ENCODE measurements at places on chromosomes 12 and 14. TPM values are rescaled to one million over a fixed set of nuclear protein-coding genes. Genes with fewer than 3 reads are reported as not detected.
A peak's percentile ranks its signal among the peaks of the same experiment; 100 is the strongest.

Gene A2M
- 0.33 TPM for total RNA-seq

Gene TUBA1A
- 482 TPM for total RNA-seq

Gene CCDC38
- 0.04 TPM for total RNA-seq

- H3K27me3 ChIP-seq = no peaks in the 10 kb centered on the region
- 0 out of 2 replicates have a peak overlapping the region, but pooled peaks have one; percentile 97 for H3K4me3 ChIP-seq
- H3K27ac ChIP-seq = no peak overlapping the region
- no peak for DNase-seq
Measured at GRCh38 chr14:53149668-53150316, 3.3 kb downstream of the DDHD1 start.

- H3K4me3 ChIP-seq = no peak overlapping the region
- H3K4me1 ChIP-seq = peaks cover 24% of the 10 kb centered on the region
- no peak overlapping the region for H3K27ac ChIP-seq
- 0 out of 2 replicates have a peak, but pooled peaks cover 4% of the 10 kb centered on the region for H3K36me3 ChIP-seq
- H3K27me3 ChIP-seq = no peaks in the 10 kb centered on the region
Measured at GRCh38 chr14:71731096-71731495, 201.1 kb upstream of the RGS6 start.

DNA sequence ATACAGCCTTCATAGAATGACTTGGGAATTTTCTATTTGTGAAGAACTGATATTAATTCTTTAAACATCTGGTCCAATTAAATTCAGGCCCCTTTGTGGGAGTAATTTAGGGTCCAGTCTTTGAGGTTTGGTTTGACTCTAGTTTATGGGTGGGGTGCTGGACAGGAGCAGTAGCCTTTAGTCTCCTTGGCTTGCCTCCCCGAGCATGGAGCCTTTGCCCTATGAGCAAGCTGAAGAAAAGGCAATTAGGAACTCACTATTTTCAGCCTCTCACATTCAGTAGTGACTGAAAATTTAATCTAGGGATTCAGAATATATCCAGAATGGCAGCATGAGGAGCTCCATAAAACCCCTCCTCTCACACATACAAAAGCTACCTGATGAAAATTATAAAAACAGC, 161.1 kb downstream of the TRHDE start:
- no peak overlapping the region for H3K4me3 ChIP-seq
- no peaks in the 10 kb centered on the region for H3K36me3 ChIP-seq

GRCh38 chr12:44441155-44441554, 435.0 kb downstream of the NELL2 start:
- DNase-seq = no peak
- no peaks in the 10 kb centered on the region for H3K4me1 ChIP-seq
- no peak overlapping the region for H3K27ac ChIP-seq
- peaks cover 3% of the 10 kb centered on the region for H3K27me3 ChIP-seq

- no peak for DNase-seq
- H3K4me1 ChIP-seq = no peaks in the 10 kb centered on the region
- H3K27ac ChIP-seq = no peak overlapping the region
- H3K36me3 ChIP-seq = no peaks in the 10 kb centered on the region
- H3K27me3 ChIP-seq = no peaks in the 10 kb centered on the region
- no peak overlapping the region for H3K4me3 ChIP-seq
Measured at GRCh38 chr12:72723732-72724131, 451.6 kb downstream of the TRHDE start.

DNA sequence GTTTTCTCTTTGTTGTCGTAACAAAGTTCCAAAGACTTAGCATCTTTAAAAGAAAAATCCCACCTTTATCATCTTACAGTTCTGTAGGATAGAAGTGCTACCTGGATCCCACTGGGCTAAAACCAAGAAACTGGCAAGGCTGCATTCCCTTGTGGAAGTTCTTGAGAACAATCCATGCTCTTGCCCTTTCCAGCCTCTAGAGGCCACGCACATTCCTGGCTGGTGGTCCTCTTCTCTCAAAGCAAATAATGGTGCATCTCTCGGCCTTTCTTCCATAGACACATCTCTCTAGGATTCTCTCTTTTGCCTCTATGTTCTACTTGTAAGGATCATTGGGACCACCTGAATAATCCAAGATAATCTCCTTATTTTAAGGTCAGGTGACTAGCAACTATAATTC, 8.2 kb upstream of the PAWR start:
- H3K36me3 ChIP-seq = no peaks in the 10 kb centered on the region
- no peak for DNase-seq
- no peaks in the 10 kb centered on the region for H3K27me3 ChIP-seq
- no peak overlapping the region for H3K27ac ChIP-seq
- no peaks in the 10 kb centered on the region for H3K4me1 ChIP-seq
- H3K4me3 ChIP-seq = no peak overlapping the region

DNA sequence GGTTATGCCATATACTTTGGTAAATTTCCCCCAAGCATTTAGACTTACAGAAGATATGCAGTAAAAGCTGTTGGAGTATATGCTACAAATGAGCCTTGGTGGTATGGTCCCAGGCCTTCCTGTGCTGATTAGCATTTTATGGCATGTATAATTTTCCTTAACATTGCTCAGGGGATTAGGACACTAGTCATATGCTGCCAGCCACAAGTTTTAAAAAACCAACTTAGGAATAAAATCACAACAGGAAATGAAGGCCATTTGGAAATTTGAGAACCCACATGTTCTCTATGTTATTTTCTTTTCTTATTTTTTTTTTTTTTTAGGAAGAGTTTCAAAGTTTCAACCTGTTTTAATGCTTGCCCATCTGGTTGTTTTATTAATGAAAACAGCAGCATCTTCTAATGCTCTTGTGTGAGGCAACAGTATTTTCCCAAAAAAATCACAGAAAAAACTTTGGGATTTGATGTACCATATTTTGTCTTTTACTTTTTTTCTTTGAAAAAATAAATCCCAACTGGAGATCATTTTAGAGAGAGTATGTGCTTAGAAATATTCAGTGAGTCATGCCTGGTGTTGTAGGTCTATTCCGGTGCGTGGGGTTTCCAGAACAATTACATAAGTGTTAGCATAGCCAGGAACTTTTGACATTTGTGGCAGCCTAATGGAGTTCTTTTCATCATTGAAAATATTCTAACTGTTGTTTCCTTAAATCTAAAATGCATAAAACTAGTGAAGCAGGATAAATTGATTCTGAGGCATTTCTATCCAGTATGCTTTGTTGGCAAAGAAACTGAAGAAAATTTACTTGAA, 21.7 kb upstream of the DUSP6 start:
- no peak overlapping the region for H3K4me3 ChIP-seq
- H3K27me3 ChIP-seq = no peaks in the 10 kb centered on the region
- H3K27ac ChIP-seq = no peak overlapping the region
- H3K36me3 ChIP-seq = no peaks in the 10 kb centered on the region
- DNase-seq = no peak

GRCh38 chr14:76958980-76959710, 69.4 kb downstream of the IRF2BPL start:
- no peaks in the 10 kb centered on the region for H3K36me3 ChIP-seq
- no peak overlapping the region for H3K27ac ChIP-seq
- no peak overlapping the region for H3K4me3 ChIP-seq
- H3K27me3 ChIP-seq = no peaks in the 10 kb centered on the region
- peak; percentile 49 for DNase-seq
- peaks cover 42% of the 10 kb centered on the region for H3K4me1 ChIP-seq

- H3K4me1 ChIP-seq = peaks cover 5% of the 10 kb centered on the region
- no peak overlapping the region for H3K4me3 ChIP-seq
- H3K27me3 ChIP-seq = no peaks in the 10 kb centered on the region
- no peak for DNase-seq
- no peaks in the 10 kb centered on the region for H3K36me3 ChIP-seq
Measured at GRCh38 chr12:94434171-94434570, 25.5 kb downstream of the CEP83 start.

GRCh38 chr12:12891080-12891880, at the start of gene GPRC5A:
GPRC5A (plus strand) TSS chr12:12891562; CDS start chr12:12908250, 16,688 bp downstream.
- peak within 1 kb of the TSS; percentile 56 for H3K4me3 ChIP-seq
- H3K4me1 ChIP-seq = peaks cover 4% of the 10 kb centered on the region
- no peaks in the 10 kb centered on the region for H3K36me3 ChIP-seq
- peak; percentile 95 for DNase-seq
- H3K27ac ChIP-seq = peak within 1 kb of the TSS; percentile 92

- no peaks in the 10 kb centered on the region for H3K36me3 ChIP-seq
- DNase-seq = peak; percentile 90
- H3K4me3 ChIP-seq = no peak overlapping the region
- H3K27ac ChIP-seq = peak overlapping the region; percentile 67
- peaks cover 49% of the 10 kb centered on the region for H3K4me1 ChIP-seq
Measured at GRCh38 chr14:64234877-64235651, 59.1 kb downstream of the ESR2 start.

- no peak for DNase-seq
- no peaks in the 10 kb centered on the region for H3K36me3 ChIP-seq
- H3K4me1 ChIP-seq = no peaks in the 10 kb centered on the region
- H3K27me3 ChIP-seq = no peaks in the 10 kb centered on the region
Measured at GRCh38 chr14:54275997-54276725, 120.6 kb upstream of the CDKN3 start.

DNA sequence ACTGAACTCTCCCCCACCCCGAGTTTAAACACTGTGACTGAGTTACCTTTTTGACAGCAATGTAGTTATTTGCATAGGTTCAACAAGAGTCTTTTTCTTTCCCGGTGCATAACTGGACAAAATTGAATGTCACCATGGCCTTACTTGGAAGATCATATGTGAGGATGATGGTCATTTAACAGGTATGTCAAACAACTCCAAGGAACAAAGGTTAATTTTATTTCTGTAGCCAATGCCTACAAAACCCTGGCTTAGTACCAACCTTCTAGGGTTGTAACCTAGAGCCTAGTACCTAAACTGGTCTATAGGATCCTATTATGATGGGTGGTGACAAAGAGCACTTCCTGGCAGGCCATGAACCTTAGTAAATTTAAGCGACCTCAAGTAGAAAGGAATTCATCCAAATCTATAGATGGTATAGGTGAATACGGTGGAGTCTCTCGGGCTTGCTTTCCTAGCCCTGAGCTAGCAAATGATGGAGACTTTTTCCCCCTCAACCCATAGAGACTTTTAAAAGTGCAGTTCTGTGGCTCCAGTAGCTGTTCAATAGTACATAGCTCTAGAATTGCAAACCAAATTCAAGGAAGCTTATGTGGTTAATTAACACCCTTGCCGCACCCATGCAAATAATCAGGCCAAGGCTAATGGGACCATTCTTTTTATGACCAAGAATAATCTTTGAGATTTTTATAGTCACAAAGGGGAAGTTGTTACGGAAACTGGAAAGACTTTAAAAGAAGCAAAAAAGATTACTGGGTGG, 89.0 kb downstream of the SLC38A1 start:
- DNase-seq = no peak
- H3K4me1 ChIP-seq = no peaks in the 10 kb centered on the region
- H3K36me3 ChIP-seq = no peaks in the 10 kb centered on the region
- no peak overlapping the region for H3K4me3 ChIP-seq

DNA sequence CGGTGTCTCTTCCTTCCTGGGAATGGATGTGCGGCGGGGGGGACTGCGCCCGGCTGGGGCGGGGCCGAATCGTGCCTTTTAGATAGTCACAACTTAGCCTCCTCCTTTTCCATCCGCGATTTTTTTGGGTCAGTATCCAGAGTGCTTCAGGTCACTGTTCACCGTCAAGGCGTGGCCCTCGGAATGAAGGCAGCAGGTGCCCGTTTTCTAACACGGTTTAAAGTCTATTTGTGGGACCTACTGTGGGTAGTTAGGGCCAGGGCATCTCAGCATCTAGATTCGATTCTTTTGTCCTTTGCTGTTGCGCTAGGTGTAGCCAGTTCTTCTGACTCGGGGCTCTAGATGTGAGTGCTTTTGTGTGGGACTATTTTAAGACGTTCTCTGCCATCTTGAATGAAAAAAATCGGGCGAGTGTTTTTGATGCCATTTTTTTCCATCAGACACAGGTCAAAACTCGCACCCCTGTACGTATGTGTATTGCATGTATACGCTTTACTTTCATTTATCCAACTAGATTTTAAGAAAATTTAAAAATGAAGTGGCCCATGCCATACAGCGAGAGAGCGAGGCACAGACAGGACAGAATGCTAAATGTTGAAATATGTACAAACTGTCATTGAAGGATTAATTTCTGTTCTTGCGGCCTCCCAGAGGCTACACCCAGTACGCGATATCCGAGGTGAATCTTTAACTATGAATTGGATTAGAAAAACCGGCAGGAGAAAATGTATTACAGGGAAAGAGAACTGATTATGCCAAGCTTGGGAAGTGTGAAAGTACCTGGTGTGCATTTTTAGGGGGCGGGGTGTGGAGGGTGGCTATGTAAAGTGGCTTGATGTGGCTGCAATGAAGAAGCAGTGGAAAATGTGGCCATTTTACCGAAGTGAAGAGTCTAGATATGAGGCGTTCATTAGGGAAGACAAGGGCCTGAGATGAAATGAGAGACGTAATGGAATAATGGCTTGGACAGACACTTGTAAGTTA, 835 bp downstream of the VEZT start:
- peaks cover 10% of the 10 kb centered on the region for H3K4me1 ChIP-seq
- peak; percentile 82 for DNase-seq
- H3K36me3 ChIP-seq = no peaks in the 10 kb centered on the region
- H3K4me3 ChIP-seq = peak overlapping the region; percentile 65

DNA sequence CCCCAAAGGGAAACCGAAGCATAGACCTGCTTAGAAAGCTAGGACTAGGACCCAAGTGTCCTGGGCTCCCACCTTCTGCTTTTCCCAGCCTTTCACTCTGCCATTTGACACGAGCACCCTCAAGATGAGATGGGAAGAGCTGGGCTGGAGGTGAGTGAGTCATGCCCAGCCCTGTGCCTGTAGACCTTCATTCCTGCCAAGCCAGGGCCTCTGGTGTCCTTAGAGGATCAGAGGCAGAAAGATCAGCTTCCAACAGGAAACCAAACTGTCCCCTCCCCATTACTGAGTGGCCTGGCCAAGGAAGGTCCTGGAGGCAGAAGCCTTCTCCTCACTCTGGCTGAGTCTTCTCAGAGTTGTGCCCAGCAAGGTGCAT, 3.5 kb downstream of the TMEM63C start:
- H3K4me1 ChIP-seq = peaks cover 33% of the 10 kb centered on the region
- no peak overlapping the region for H3K27ac ChIP-seq
- no peaks in the 10 kb centered on the region for H3K36me3 ChIP-seq
- H3K27me3 ChIP-seq = no peaks in the 10 kb centered on the region

- no peaks in the 10 kb centered on the region for H3K4me1 ChIP-seq
- H3K27ac ChIP-seq = no peak overlapping the region
- H3K4me3 ChIP-seq = no peak overlapping the region
- H3K27me3 ChIP-seq = peaks cover 22% of the 10 kb centered on the region
- no peak for DNase-seq
- no peaks in the 10 kb centered on the region for H3K36me3 ChIP-seq
Measured at GRCh38 chr12:2535583-2536204, 259.1 kb upstream of the FKBP4 start.

DNA sequence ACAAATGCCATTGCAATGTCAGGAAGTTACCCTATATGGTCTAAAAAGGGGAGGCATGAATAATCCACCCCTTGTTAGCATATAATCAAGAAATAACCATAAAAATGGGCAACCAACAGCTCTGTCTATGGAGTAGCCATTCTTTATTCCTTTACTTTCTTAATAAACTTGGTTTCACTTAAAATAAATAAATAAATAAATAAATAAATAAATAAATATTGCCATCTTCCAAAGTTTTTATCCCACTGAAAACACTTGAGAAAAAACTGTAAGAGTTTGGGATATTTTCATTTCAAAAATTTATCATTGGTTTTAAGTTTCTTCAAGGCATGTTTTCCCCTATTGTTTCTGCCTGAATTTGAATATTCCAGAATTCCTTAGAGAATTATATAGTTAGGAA, 89.8 kb downstream of the SYT10 start:
- no peaks in the 10 kb centered on the region for H3K27me3 ChIP-seq
- no peak overlapping the region for H3K27ac ChIP-seq
